Activated T-helper 1 cell treated with anti-CD3 and anti-CD28 coated beads, Interleukin-2, amount 50 U/mL, for 16 hours (primary cell): ENCODE measurements at places on chromosomes 6 and 20.

DNA sequence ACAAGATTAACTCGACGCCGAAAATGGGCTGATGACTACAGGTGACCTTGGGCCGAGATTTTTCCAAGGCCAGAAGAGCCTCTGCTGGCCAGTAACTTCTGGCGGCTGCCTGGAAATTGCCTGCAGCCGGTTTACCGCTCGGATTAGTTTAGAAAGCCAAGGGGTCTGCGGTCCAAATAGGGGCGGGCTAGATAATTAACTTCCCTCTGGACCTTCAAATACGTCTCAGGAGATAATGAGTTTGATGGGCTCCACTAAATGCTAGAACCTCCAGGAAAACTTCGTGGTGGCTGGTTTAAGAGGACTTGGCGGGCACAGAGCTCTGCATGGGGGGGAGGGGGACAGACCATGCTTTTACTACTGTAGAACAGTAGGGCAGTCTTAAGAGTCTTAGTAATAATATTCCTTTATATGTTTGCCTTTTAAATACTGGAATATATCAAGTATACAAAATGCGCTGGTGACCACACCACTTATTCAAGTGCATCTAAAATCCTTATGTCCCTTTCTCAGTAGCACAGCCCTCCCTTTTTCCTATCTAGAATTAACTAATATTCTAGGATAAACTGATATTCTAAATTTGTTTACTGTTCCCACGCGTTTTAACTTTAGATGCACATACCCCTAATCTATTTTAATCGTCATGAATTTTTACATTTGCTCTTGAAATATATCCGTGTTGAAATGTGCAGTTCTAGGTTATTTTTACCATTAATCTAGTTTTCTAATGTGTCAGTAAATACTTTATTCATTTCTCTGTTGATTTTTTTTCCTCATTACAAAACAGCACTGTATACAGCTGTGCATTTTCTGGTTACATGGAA is 107.5 kb upstream of the PRSS16 start:
- no peak for DNase-seq

DNA sequence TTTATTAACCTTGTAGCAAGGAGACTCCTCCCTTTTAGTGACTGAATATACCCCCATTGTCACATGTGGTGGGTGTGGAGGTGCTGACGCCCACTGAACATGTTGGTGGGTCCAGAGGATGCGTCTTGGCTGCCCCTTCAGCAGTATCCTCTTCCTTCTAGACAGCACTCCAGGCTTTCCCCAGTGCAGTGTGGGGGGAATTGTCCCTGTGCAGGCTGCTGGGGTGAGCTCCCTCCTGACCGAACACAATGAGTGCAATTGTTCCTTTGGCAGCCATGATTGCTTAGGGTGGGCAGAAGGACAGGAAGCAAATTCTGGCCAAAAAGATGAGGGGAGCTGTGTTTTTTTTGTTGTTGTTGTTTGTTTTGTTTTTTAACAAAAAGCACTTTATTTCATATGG is 209.3 kb upstream of the PDE10A start:
- no peak for DNase-seq

DNA sequence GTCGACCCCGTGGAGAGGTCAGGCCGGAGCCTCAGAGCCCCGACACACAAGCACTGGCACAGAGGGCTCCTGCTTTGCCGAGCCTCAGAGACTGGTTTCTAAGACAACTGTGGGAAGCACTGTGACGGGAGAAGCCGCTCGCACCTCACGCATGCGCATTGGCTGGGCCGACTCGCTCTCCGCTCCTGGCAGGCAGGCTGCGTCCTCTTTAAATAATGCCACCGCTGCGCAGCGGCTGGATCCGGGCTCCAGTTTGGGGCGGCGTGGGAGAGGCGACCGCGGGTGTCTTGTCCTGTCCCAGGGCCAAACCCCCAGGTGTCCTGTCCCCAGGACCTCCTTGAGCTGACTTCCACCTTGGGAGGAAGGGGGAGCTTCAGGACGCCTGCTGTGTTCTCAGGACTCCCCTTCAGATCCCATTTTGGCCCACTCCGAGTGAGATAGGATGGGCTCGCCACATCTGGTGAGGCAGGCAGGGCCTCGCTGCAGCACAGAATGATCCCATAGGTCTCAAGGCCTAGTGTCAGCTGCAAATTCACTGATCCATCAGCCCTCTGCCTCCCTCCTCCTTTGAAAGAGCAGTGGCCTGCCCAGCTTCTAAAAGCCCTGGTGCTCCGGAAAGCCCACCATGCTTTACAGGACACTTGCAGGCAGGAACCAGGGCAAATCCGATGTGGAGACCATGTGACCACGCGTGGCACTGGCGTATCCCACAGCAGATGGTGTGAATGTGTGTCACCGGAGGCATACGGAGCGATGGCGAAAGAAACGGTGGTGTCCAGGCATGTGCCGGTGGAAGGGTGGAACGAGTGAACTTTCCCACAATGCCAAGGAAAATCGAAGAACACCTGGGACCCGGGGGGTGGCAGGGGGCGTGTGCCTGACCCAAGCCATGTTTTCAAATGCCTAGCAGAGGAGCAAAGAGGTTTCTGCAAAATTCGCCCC is 169.3 kb upstream of the ZNF337 start:
- DNase-seq, result peak; percentile 48

- DNase-seq, result no peak
These were observed 140.8 kb upstream of the PHACTR3 start for GRCh38 chr20:59463541-59463940.

- peak; percentile 73 for DNase-seq
These were observed at the start of gene QKI for GRCh38 chr6:163414117-163414945. Gene QKI, plus strand, starts transcription at chr6:163414718. Its CDS starts 476 bp downstream, at chr6:163415194.

- DNase-seq, result no peak
These were observed 106.5 kb downstream of the THEMIS start for GRCh38 chr6:127794405-127794804.

- no peak for DNase-seq
These were observed 1.3 kb upstream of the DDR1 start for GRCh38 chr6:30882759-30883684.

DNA sequence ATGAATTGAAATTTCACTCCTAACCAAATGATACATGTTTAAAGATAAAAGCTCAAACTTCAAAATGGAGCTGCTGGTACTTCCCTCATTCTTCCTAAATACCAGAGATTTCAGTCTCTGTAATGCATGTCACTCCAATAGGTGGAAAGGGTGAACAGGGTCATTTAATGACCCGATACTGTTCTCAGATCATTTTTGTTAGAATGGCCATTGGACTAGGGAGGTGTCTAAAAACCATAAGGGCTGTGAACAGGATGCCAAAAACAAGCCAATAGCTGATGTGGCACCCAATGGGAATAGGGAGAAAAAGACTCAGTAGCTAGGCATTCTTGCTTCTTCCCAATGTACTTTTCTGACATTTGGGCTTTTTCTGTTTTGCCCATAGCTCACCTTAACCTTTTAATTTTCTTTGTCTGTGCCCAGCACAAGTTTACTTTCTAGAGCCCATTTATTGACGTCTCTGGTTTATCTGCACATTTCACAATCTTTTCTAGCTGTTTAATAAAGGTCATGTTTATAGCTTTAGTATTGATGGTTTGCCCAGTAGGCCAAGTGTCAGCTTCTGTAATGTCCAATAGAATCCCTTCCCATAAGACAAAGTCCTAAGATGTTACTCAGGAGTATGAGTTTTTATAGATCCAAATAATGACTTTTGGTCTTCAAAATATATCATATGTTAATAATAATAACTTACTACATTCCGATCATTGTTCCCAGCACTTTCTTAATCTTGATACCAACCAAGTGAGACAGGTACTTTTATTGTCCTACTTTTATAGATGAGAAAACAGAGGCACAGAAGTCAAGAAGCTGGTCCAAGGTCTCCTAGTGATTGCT is 24.3 kb upstream of the FLRT3 start:
- no peak for DNase-seq
